Naive thymus-derived CD8-positive, alpha-beta T cell (primary cell): ENCODE measurements at places on chromosomes 7 and 10. TPM values are rescaled to one million over a fixed set of nuclear protein-coding genes. Genes with fewer than 3 reads are reported as not detected.

Gene MCM10
- 0.34 TPM for total RNA-seq

DNA sequence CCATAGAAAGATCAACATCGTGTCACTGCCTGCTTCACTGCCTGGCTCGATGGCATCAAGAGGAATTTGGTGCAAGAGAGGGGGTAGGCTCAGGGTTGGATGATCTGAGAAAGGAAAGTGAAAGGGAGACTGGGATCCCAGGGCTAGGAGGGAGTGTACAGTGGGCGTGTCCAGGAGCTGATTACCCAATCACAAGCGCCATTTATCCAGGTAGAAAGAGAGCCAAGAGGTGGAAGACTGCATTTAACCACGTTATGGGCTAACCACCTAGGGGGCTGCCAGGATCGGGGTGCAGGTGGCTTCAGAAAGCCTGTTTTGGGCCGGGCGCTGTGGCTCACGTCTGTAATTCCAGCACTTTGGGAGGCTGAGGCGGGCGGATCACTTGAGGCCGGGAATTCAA lies 10.3 kb downstream of the PODXL start:
- DNase-seq = no peak
- H3K27me3 ChIP-seq = no peaks in the 10 kb centered on the region
- H3K4me3 ChIP-seq = no peak overlapping the region
- no peak overlapping the region for H3K27ac ChIP-seq
- peaks cover 2% of the 10 kb centered on the region for H3K4me1 ChIP-seq

DNA sequence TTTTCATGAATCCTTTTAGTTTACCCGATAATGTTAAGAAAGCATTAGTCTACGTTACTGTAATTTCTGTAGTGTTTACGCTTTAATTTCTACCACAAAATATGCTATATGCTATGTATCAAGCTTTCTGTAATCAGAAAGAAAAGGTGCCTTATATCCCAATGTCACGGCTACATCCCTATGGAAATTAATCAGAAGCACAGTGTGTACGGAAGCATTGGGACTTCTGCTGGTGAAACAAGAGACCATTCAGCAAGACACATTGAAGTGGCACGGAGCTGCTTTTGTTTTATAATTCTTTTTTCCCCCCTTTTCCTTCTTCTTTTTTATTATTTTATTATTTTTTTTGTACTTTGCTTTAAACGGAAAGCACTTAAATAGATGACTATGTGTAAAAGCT lies 31.2 kb upstream of the SH2B2 start:
- no peak overlapping the region for H3K4me3 ChIP-seq
- no peaks in the 10 kb centered on the region for H3K4me1 ChIP-seq
- no peak for DNase-seq
- H3K27me3 ChIP-seq = no peaks in the 10 kb centered on the region

Gene ADAM12
- 0.49 TPM for total RNA-seq

GRCh38 chr10:131243076-131243475 lies 68.4 kb downstream of the TCERG1L start:
- no peaks in the 10 kb centered on the region for H3K36me3 ChIP-seq
- H3K4me1 ChIP-seq = no peaks in the 10 kb centered on the region
- no peak for DNase-seq
- H3K27me3 ChIP-seq = peaks cover 14% of the 10 kb centered on the region

GRCh38 chr7:45104844-45105587 lies 6.5 kb downstream of the TBRG4 start:
- H3K36me3 ChIP-seq = no peaks in the 10 kb centered on the region
- H3K27me3 ChIP-seq = no peaks in the 10 kb centered on the region
- H3K4me1 ChIP-seq = peaks cover 25% of the 10 kb centered on the region
- H3K27ac ChIP-seq = no peak overlapping the region
- H3K4me3 ChIP-seq = no peak overlapping the region
- DNase-seq = no peak

- H3K27me3 ChIP-seq = no peaks in the 10 kb centered on the region
- H3K4me1 ChIP-seq = peaks cover 15% of the 10 kb centered on the region
- peak within 1 kb of the TSS; percentile 89 for H3K27ac ChIP-seq
- no peaks in the 10 kb centered on the region for H3K36me3 ChIP-seq
- peak within 1 kb of the TSS; percentile 86 for H3K4me3 ChIP-seq
Observed at GRCh38 chr10:132397036-132397541, at the start of gene PWWP2B. Gene PWWP2B, plus strand, starts transcription at chr10:132397200. Its CDS starts 27 bp downstream, at chr10:132397227.

DNA sequence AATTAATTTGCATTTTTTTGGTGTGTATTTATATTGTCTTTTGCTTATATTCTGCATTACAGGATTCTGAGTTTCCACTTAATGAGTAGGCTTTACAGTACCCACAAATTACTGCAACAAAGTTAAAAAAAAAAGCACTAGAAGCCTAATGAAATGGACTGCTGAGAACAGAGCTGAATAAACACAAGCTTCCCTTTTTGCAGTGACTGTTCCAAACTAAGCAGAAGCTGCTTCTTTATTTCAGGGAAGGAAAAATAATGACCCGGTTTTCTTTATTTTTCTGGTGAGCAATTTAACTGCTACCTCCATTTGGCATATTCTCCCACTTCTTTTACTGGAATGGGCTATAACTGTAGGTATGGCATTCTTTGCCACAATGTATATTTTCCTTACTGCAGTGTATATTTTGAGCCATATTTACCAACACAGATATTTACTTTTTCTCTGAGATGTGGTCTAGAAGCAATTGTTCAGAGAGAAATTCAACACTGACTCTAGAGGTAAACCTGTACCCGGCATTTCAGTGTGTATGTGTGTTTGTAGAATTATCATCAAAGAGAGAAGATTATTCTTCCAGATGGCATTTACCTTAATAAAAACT lies 56.9 kb downstream of the HDAC9 start:
- H3K27me3 ChIP-seq = no peaks in the 10 kb centered on the region
- no peak for DNase-seq
- H3K27ac ChIP-seq = no peak overlapping the region
- no peak overlapping the region for H3K4me3 ChIP-seq

GRCh38 chr10:126302476-126302756 lies 85.9 kb downstream of the ADAM12 start:
- H3K4me1 ChIP-seq = no peaks in the 10 kb centered on the region
- H3K4me3 ChIP-seq = no peak overlapping the region
- no peaks in the 10 kb centered on the region for H3K27me3 ChIP-seq
- H3K36me3 ChIP-seq = peaks cover 8% of the 10 kb centered on the region
- no peak for DNase-seq
- H3K27ac ChIP-seq = no peak overlapping the region

DNA sequence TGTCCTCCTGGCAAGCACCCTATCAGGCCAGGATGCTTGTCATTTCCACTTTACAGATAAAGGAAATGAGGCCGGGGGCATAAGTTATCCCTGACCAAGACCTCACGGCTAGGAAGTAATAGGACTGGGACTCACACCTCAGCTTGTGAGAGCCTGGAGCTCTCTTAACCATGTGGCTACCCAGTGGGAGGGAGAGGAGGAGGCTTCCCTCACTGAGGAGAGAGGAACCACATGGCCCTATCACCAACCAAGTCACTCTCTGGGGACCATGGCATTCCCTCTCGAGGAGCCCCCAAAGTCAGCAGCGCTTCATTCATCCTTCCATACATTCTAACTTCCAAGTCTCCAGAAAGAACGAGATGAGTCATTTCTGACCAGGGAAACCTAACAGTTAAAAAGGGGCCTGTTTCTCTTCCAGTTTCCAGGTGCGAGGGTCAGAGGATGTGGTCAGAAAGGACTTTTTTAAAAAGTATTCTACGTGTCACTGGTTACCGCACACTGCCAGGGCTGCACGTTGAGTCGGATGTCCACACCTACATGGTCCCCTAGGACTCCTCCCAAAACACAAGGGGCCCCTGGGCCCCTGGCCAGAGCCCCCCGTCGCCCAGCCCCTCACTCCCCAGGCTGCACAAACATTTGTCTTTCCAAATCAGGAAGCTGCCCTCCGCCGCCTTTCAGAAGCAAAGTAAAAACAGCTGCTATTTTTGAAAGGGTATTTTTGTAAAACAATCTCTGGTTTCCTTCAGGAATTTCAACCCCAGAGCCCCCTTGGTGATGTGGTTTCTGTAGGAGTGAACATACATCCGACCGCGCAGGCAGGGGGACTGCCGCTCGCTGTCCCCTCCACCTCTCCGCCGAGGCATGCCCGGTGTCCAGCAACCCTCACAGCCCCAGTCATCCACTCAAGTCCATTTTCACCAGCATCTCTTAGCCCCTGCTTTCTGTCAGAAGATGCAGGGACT lies 128.2 kb upstream of the CHST15 start:
- DNase-seq = no peak
- peaks cover 6% of the 10 kb centered on the region for H3K4me1 ChIP-seq
- H3K27me3 ChIP-seq = peaks cover 5% of the 10 kb centered on the region

GRCh38 chr10:118914629-118915028 lies 114.9 kb upstream of the NANOS1 start:
- H3K4me1 ChIP-seq = no peaks in the 10 kb centered on the region
- H3K27ac ChIP-seq = no peak overlapping the region
- no peak overlapping the region for H3K4me3 ChIP-seq
- no peak for DNase-seq
- peaks cover 25% of the 10 kb centered on the region for H3K27me3 ChIP-seq
- no peaks in the 10 kb centered on the region for H3K36me3 ChIP-seq

DNA sequence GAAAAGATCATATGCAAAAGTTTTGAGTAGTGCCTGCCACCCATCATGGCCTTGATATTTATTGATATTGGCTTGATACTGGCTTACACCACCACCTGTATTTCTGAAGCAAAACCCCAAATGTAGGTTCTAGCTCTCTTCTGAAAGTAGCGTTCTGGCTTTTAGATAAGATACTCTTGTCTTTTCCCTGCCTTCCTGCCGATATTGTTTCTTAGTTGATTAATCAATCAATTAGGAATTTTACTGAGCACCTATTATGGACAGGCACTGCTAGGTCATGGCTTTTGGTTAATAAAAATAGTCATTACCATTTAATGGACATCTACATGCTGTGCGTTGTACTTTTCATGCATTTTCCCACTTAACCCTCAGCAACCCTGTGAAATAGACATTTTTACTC lies 7.9 kb downstream of the SFRP5 start:
- H3K27ac ChIP-seq = no peak overlapping the region
- peaks cover 8% of the 10 kb centered on the region for H3K4me1 ChIP-seq
- no peaks in the 10 kb centered on the region for H3K27me3 ChIP-seq
- H3K36me3 ChIP-seq = peaks cover 20% of the 10 kb centered on the region

DNA sequence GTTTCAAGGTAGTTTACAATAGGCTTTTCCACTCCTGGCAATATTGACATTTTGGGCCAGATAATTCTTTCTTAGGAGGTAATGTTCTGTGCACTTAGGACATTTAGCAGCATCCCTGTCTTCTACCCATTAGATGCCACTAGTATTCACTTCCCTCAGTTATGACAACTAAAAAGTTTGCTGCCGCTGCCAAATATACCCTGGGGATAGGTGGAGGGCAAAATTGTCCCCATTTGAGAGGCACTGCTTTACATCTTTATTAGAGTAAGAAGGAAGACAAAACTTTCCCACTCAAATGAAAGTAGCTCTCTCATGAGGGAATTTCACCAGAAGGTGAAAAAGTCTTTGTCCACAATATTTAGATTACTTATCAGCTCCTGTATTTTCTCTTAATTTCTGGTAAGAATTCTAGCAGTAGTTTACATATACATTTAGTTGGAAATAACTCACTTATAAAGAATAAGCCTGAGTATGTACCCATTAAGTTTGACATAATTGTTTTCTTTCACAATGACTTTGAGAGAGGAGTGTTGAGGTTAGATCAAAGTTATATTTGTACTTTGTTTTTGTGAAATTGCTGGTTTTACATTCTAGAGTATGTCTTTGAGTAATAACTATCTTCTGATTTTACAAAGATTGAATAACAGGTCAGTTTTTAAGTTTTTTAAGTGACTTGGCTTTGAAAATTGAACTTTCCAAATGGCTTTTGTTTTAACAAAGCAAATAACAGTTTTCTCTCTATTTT lies 46.0 kb downstream of the HELLS start:
- H3K36me3 ChIP-seq = peaks cover 34% of the 10 kb centered on the region
- H3K27ac ChIP-seq = no peak overlapping the region
- DNase-seq = no peak
- no peaks in the 10 kb centered on the region for H3K4me1 ChIP-seq
- H3K27me3 ChIP-seq = no peaks in the 10 kb centered on the region

DNA sequence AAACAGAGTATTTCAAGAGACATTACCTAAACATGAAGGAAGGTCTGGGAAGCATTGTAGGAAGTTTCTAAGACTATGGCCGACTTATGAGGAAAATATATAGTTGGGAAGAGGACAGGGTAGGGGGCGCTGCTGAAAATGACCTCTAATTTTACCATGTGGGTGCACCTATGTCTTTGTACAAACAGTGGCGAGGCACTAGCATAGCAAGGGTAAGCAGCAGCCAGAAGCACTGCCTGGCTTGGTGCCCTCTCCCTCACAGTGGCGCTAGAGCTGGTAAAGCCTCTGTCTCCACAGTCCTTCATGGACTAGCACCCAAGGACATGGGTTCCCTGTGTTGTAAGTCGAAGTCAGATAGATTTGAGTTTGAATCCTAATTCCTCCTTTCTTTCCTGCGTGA lies 461.2 kb downstream of the INHBA start:
- H3K4me1 ChIP-seq = no peaks in the 10 kb centered on the region
- no peak for DNase-seq
- H3K36me3 ChIP-seq = no peaks in the 10 kb centered on the region
- H3K27me3 ChIP-seq = peaks cover 3% of the 10 kb centered on the region
- H3K4me3 ChIP-seq = no peak overlapping the region

- no peaks in the 10 kb centered on the region for H3K27me3 ChIP-seq
- H3K4me3 ChIP-seq = no peak overlapping the region
- H3K36me3 ChIP-seq = peaks cover 35% of the 10 kb centered on the region
- DNase-seq = no peak
- H3K27ac ChIP-seq = no peak overlapping the region
Observed at GRCh38 chr7:1839701-1840100, 169.6 kb downstream of the ELFN1 start.

- H3K36me3 ChIP-seq = no peaks in the 10 kb centered on the region
Observed at GRCh38 chr7:129368389-129368986, 65.7 kb upstream of the STRIP2 start.

Gene ZCCHC24
- total RNA-seq = 1.7 TPM

- no peaks in the 10 kb centered on the region for H3K36me3 ChIP-seq
- no peak overlapping the region for H3K4me3 ChIP-seq
- DNase-seq = no peak
- H3K4me1 ChIP-seq = no peaks in the 10 kb centered on the region
- no peaks in the 10 kb centered on the region for H3K27me3 ChIP-seq
Observed at GRCh38 chr7:70949862-70950261, 182.1 kb upstream of the GALNT17 start.

GRCh38 chr10:50312464-50313437 lies 61.4 kb upstream of the ASAH2 start:
- H3K27me3 ChIP-seq = no peaks in the 10 kb centered on the region
- peaks cover 53% of the 10 kb centered on the region for H3K36me3 ChIP-seq
- no peak overlapping the region for H3K4me3 ChIP-seq
- H3K4me1 ChIP-seq = peaks cover 15% of the 10 kb centered on the region

- peaks cover 6% of the 10 kb centered on the region for H3K4me1 ChIP-seq
- no peak overlapping the region for H3K27ac ChIP-seq
- no peaks in the 10 kb centered on the region for H3K27me3 ChIP-seq
- no peak for DNase-seq
Observed at GRCh38 chr7:138023618-138024342, 21.9 kb upstream of the CREB3L2 start.

- H3K27me3 ChIP-seq = peaks cover 4% of the 10 kb centered on the region
- no peak overlapping the region for H3K27ac ChIP-seq
- peaks cover 8% of the 10 kb centered on the region for H3K4me1 ChIP-seq
- H3K4me3 ChIP-seq = peak overlapping the region; percentile 77
- no peak for DNase-seq
- H3K36me3 ChIP-seq = no peaks in the 10 kb centered on the region
Observed at GRCh38 chr7:1290026-1290678, 57.5 kb downstream of the UNCX start.

GRCh38 chr10:88064608-88065382 lies 201.4 kb downstream of the PTEN start:
- peaks cover 76% of the 10 kb centered on the region for H3K4me1 ChIP-seq
- peak overlapping the region; percentile 95 for H3K27ac ChIP-seq
- H3K27me3 ChIP-seq = no peaks in the 10 kb centered on the region
- H3K36me3 ChIP-seq = no peaks in the 10 kb centered on the region
- peak overlapping the region; percentile 73 for H3K4me3 ChIP-seq
- DNase-seq = no peak

- H3K4me3 ChIP-seq = no peak overlapping the region
- H3K27me3 ChIP-seq = no peaks in the 10 kb centered on the region
- peaks cover 10% of the 10 kb centered on the region for H3K36me3 ChIP-seq
- no peak overlapping the region for H3K27ac ChIP-seq
Observed at GRCh38 chr10:60521974-60522405, 132.3 kb upstream of the ANK3 start.
